ENCODE measurements at places on chromosomes 1 and 21.

- no peak for DNase-seq
These were observed 25.4 kb upstream of the WDR26 start for GRCh38 chr1:224459966-224460365.

DNA sequence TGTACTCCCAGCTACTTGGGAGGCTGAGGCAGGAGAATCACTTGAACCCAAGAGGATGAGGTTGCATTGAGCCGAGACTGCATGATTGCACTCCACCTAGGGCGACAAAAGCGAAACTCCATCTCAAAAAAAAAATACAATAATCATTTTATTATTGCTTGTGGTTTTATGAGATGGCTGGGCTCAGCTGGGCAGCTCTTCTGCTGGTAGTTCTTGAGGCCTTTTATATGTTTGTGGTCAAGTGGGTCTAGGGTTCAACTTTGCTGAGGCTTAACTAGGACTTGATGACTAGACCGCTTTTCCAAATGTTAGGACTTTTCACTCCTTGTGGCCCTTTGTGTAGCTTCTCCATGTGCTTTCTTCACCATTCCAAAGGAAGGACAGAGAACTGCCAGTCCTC lies 53.2 kb downstream of the SLC35F3 start:
- DNase-seq: no peak

DNA sequence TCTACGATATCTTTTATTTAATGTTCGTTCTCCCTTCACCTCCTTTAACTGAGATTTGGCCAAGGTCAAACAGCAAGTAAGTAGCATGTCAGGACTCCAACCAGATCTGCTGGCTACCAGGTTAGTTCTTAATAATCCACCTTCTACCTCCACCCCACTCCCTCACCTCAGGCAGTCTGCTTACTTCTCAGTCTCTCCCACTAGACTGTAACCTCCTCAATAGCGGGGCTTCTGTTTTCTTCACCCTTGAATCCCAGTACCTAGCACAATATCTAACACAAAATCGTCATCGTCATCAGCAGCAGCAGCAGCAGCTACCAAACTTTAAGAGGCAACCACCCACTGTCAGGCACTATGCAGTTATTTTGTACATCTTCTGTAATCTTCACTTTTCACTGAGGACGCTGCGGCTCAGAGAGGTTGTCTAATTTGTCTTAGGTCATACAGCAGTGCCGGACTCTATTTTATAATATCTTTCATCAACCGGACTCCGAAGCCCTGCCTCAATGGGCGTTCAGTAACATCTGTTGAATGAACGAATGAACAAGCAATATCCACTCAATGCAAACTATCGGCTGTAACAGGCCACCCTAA lies 859 bp upstream of the MAGI3 start:
- DNase-seq: no peak

DNA sequence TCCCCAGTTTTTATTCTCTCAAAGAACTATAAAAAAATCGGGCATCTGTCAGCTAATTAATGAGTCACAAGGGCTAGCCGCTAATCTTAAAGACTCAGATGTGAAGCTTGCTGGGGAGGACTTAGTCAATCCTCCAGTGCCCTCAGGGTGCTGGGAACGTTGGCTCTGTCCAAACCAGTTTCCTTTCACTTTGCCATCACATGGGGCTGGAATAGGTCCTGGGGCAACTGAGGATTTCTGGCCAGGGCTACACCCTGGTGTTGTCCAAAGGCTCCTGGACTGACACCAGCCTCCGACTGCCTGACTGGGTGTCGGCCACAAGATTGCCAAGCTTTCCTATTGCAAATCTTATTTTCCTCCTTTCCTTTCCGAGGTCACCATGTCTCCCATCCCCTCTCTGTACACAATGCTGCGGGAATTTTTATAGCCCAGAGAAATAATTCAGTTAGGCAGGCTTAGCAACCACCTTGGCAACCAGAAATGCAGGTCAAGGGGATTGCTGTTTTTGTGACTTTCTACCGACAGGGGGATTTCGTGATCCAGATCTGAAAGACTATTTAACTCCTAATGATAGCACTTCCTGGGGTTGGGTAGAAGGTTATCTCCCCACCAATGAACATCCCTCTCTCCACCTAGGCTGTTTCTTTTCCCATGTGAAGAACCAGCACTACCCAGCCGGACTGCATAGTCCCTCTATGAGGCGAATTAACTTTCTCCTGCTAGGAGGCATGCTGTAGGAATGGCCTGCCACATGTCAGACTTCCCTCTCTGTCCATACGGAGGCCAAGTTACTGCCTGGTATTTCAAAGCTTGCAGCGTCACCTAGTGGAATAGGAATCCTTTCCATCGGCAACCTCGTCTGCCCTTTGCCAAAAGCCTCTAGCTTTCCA lies 29.9 kb upstream of the CTBS start:
- DNase-seq: peak; percentile 25

- no peak for DNase-seq
These were observed 41.0 kb downstream of the CRYAA start for GRCh38 chr21:43209575-43210453.

GRCh38 chr1:232432313-232432712 lies 197.6 kb downstream of the SIPA1L2 start:
- DNase-seq: no peak

- no peak for DNase-seq
These were observed 55.2 kb upstream of the PALMD start for GRCh38 chr1:99590578-99591209.

Measured in Jurkat, Clone E6-1 (cell line).